ENCODE measurements at places on chromosomes 2 and 18.

DNA sequence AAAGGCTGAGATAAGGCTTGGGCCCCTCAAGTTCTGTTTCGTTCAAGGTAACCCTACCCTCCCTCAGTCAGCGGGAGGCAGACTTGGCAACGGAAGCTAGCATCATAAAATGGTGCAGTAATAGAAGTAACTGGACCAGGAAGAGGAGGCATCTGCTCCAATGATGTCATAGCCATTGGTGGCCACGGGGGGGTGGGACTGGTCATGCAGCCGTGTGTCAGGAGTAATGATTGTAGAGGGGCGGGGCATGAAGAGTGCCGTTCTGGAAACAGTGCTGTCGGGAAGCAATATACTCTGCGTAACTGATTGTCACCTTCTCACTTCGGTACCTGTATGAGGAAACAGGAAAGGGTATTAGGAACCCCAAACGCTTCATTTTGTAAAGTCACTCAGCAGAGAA is 6.9 kb upstream of the POLR2D start:
- no peak for DNase-seq

GRCh38 chr2:86249176-86249575 is 49.9 kb downstream of the MRPL35 start:
- no peak for DNase-seq

- DNase-seq: no peak
Observed at GRCh38 chr2:139156730-139157129, 376.5 kb upstream of the NXPH2 start.

- DNase-seq: no peak
Observed at GRCh38 chr2:58502931-58503330, 261.8 kb upstream of the FANCL start.

DNA sequence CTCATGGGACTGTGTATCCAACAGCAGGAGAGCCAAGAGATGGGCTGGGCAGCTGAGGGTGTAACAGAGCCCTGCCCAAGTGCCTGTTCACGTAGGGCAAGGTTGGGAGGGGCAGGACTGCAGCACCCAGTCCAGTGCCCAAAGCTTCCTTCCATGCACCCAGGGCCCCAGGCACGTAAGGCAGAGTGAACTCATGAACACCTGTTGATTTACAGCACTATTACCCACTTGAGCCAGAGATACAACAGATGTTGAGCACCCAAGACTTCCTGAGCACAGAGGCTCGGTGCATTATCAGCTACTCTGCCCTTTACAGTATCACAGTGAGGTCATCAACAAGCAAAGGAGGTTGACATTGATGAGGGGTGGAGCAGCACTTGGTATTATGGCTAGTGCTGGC is 50.2 kb upstream of the FHL2 start:
- DNase-seq: no peak

DNA sequence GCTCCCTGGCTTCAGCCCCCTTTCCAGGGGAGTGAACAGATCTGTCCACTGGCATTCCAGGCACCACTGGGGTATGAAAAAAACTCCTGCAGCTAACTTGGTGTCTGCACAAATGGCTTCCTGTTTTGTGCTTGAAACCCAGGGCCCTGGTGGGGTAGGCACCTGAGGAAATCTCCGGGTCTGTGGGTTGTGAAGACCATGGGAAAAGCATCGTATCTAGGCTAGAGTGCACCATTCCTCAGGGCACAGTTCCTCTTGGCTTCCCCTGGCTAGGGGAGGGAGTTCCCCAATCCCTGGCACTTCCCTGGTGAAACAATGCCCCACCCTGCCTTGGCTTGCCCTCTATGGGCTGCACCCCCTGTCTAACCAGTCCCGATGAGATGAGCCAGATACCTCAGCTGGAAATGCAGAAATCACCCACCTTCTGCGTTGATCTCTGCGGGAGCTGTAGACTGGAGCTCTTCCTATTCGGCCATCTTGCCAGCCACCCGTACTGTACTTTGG is 34.1 kb downstream of the TFPI start:
- DNase-seq: no peak

DNA sequence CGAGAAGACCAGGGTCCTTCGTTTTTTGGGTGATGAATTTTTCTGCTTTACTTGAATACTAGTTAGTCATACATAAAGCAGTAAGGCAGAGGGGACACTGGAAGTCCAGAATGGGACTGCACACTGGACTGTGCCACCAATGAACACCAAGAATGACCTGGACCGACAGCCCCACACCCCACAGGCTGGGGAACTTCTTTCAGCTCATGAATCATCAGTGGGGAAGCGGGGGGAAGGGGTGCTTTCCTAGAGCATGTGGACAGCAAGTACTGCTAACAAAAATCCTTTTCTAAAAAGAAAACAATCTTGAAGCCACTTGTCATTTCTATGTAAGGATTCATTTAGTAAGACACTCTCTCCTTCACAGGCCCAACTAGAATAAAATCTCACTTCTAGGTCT is 86.0 kb downstream of the DTNB start:
- DNase-seq: no peak

DNA sequence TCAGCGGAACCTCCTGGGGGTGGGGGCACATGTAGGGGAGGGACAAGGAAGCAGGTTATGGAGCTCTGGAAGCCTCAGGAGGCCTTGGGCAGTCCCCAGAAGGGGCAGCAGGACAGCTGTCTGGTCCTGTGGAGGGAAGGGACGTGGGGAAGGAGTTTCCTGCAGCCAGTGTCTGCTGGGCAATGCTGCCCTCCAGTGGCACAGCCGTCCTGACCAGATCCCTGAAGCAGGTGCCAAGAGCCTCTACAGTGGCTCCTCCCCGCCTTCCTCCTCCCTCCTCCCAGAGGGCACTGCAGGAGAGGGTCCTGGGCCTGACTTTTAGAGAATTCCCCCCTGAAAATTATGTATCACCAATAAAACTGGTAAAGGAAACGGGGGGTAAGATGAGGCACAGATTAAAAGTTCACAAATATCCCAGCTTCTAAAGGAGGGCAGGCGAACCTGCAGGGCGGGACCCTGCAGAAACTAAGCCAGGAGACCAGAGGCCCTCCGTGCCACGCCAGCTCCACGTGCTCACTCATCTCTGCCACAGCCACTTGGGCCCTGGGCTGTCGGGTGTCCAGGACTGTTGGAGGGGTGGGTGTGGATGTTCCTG is 258.5 kb downstream of the TWIST2 start:
- DNase-seq: peak; percentile 23

- no peak for DNase-seq
Observed at GRCh38 chr18:50981381-50981780, 13.5 kb downstream of the ELAC1 start.

GRCh38 chr18:37612524-37613252 is 47.1 kb upstream of the CELF4 start:
- no peak for DNase-seq

GRCh38 chr2:231152800-231153557 is 28.1 kb upstream of the HTR2B start:
- peak; percentile 46 for DNase-seq

GRCh38 chr18:32271672-32272208 is 81.9 kb downstream of the MEP1B start:
- DNase-seq: peak; percentile 20

GRCh38 chr2:57681650-57682049 is 365.0 kb upstream of the VRK2 start:
- DNase-seq: no peak

DNA sequence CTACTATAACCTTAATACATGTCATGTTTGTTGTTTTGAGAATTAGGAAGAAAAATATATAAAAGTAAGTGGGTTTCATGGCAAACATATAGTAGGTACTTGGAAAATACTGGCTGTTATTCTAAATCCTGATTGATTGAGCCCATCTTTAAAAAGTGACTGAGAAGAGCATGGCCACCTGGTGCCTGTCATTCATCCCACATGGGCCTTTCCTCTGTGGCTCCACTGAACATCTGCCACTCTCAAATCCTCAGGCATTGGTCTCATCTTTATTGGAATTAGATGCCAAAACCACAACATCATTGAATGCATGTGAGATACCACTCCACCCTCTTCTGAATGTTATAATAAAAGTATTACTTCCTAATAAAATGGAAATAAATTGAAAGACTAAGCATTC is 101.6 kb upstream of the TTN start:
- DNase-seq: no peak

DNA sequence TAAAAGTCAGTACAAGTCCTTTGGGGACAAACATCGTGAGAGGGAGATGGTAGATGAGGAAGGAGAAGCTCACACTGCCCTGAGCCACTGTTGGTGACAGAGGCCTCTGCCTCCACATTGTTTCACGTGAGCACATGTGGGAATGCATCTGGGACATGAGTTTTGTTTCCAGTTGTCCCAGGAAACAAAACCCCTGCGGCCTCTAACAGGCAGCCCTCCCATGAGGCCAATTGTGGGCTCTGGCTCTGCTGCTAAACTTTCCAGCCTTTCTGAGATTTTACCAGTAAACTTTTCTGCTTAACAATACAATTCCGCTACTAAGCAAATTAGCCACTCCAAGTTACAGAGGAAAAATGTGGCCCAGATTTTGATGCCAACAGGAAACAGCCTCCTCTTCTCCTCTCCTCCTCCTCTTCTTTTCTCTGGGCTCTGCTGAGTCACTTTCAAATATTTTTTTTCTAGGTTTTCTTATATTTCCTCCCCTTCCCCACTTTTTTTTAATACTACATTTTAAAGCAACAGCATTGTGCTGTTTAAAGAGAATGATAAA is 23.4 kb upstream of the LRRC30 start:
- DNase-seq: no peak

DNA sequence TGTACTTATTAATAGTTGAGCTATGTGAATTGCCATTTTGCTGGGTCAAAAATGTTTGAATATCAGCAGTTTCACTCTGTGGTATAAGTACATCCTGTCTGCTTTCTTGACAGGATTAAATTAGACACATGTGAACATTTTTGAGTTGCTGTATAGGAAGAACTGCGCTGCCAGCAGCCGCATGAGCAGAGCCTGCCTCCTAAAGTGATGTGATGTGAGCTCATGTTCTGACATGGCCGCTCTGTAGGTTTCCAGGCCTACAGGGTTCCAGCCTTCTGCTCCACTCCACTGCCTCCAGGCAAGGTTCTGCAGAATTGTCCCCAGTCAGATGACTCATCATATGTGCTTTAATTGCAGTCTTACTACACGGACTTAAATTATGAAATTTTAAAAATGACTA is 119.7 kb upstream of the NFATC1 start:
- DNase-seq: no peak

GRCh38 chr2:9778012-9778411 is 65.3 kb upstream of the TAF1B start:
- DNase-seq: no peak

DNA sequence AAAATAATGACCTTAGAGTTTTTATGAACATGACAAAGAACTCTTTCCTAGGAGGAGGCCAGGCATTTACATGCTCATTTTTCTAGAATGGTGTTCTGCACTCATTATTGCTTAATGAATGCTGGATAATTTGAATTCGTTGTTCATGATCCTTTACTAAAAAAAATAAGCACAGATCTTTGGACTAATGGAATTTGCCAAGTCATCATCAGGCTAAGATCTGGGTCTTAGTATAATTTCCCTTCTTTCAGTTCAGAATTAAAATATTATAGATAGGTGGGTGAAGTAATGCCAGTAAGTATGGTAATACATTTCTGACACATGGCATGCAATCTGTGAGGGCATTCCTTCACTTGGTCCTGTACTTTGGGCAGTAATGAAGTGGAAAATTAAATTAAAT is 143.8 kb upstream of the AQP4 start:
- DNase-seq: no peak

DNA sequence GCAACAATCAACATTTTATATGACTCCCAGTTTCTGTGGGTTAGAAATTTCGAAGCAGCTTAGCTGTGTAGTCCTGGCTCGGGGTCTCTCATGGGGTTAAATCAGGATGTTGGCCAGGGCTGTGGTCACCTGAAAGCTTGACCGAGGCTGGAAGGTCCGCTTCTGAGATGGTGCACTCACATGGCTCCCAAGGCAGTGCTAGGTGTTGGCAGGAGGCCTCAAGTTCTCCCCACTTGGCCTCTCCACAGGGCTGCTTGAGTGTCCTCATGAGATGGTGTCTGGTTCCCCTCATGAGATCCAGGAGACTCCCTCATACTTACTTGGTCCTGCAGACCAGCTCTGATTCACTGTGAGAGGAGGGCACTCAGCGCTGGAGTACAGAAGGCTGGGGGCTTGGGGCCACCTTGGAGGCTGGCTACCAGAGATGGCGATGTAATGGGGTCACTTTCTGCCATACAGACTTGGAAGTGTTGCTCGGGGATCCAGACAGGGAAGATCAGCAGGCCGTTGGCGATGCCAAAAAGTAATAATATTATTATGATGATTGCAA is 98.8 kb downstream of the INHBB start:
- DNase-seq: no peak

DNA sequence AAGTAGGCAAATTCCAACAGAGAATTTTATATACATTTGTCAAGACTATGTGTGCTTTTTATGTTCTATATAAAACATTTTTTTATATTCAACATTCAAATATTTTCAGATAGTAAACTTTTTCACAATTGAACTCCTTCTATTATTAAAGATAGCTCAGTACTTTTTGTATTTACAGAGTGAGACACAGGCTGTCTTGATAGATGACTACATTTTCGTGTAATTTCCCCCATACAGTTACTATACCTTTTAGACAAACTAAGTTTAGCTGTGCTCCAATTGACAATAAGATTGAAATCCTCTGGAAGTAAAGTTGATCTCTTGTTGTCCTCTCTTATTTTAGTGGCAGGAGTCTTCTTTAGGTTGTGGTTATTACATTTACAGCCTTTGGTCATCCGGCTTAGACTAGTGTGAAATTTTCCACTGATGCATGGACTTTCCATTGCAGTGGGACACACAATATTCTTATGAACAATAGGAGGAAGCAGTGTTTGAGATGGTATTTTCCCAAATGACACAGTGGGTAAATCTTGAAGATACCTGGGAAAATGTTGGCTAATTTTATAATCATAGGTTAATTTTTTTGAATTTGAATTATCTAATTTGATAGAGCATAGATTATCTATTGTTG is 21.0 kb downstream of the ZSWIM2 start:
- DNase-seq: no peak

GRCh38 chr2:202113571-202114142 is 40.6 kb downstream of the KIAA2012 start:
- DNase-seq: peak; percentile 84

DNA sequence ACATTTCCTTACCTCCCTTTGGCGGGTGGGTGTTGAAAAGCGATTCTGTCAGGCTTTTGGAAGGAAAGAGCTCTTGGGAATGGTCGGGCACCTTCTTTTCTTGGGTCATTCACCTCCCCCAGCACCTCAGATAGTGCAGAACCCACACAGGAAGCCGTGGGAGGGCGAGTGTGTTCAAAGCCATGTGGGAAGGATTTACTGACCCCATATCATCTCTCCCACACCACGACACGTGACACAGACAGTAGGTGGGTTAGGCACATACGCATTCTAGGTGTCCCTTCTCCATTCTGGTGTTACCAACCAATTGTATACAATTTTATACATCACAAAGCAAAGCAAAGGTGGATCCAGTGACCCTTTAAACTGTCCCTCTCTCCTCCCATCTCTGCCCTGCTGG is 263.7 kb upstream of the REV1 start:
- DNase-seq: no peak

- DNase-seq: no peak
Observed at GRCh38 chr2:221943076-221943810, 355.6 kb downstream of the PAX3 start.

DNA sequence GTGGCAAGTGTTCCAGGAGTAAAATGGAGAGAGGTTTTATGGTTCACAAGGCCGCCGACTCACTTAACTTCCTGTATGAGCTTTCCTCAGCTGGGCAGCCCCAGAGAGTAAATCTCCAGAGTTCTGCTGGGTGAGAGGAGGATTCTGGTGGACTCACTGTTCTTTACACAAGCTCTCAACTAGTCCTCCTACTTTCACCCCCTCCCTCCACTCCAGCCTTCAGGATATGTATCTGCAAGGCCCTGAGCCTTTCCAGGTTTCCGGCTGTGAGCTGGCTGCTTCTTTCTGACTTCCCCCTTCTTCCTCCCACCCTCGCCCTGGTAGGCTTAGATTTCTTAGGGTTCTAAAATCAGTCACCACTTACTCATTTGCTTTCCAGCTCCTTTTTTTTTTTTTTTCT is 34.0 kb downstream of the EML6 start:
- DNase-seq: no peak

Data from AG09309 (cell line).